ENCODE measurements at places on chromosomes 6 and 20. TPM values are rescaled to one million over a fixed set of nuclear protein-coding genes. Genes with fewer than 3 reads are reported as not detected.

Gene GGTLC1
- polyA plus RNA-seq: not detected

Gene MEP1A
- 0.10 TPM for polyA plus RNA-seq

Gene HLA-DRB1
- polyA plus RNA-seq: 85.1 TPM

Gene ZNF133
- 12.8 TPM for polyA plus RNA-seq

Gene NKAIN4
- not detected for polyA plus RNA-seq

Gene BANF2
- not detected for polyA plus RNA-seq

Gene FAM83D
- 2.7 TPM for polyA plus RNA-seq

Gene SEMG1
- not detected for polyA plus RNA-seq

Gene HTR1B
- polyA plus RNA-seq: 7.2 TPM

All from aorta (tissue), 5 donors.